Activated CD4-positive, alpha-beta T cell treated with anti-CD3 and anti-CD28 coated beads, Interleukin-2, amount 50 U/mL, for 16 hours (primary cell): ENCODE measurements at places on chromosomes 4 and X.
A peak's percentile ranks its signal among the peaks of the same experiment; 100 is the strongest.

DNA sequence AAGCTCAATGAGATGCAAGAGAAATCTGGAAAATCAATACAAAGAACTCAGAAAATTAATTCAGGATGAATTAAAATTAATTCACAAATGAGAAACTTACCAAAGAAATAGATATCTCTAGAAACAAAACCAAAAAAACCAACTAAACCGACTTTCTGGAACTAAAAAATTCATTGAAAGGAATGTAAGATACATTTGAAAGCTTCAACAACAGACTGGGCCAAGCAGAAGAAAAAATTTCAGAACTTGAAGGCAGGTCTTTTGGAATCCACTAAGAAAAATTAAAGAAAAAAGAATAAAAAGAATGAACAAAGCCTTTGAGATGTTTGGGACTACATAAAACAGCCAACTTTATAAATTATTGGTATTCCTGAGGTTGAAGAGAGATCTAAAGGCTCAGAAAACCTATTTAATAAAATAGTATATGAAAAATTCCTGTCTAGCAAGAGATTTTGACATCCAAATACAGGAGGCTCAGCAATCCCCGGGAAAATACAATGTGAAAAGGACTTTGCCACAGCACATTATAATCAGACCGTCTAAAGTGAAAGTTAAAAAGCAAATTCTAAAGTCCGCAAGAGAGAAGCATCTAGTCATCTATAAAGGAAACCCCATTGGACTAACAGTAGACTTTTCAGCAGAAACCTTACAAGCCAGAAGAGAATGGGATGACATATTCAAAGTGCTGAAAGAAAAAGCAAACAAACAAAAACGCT is 44.2 kb downstream of the NAT8L start:
- no peak for DNase-seq

DNA sequence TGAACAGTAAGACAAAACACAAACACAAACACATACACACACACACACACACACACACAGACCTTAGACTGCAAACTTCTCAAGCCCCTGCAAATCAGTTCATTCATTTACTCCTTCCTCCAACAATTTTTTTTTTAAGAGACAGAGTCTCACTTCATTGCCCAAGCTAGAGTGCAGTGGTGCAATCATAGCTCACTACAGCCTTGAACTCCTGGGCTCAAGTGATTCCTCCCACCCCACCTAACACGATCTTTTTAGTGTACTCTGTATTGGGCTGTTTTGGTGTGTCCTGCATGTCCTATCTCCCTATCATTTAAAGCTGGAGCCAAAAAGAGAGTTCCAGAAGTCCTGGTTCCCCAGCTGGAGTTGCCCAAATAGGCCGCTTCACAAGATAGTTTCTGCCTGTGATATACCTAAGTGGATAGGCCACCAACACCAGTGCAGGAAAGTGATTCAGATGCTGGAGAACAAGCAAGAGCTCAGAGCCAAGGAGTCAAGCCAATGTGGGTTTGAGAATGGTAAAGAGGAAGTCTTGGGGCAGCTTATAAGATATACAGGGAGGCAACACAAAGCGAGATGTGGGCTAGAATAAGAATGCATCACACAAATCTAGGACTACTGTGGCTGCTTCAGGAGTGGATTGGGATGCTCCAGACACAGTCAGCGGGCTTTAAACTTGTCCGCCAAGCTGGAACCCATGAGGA is 85.4 kb upstream of the RAPGEF2 start:
- no peak for DNase-seq

DNA sequence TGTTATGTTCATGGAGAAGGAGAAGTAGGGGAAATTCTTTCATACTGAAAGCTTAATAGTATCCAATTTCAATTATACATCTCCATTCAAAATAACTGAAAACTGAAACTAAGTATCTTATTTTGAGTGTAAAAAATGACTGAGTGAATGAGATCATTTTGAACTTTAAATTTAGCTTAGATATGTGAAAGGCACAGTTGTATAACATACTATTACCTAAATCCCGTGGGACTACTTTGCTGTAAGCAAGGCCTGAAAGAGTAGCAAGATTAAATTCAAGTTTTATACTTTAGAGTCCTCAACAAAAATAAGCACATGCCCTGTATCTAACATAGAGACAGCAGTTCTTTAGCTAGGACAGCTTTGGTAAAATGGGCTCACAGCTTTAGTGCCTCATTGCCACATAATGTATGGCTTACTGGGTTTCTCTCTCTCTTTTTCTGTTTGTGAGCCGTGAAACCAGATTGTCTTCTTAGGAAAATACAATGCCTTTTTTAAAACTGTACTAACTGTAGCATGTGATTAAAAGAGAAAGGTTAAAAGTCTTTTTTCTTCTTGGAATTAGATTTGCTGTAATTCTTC is 43.2 kb downstream of the GSTCD start:
- no peak for DNase-seq

DNA sequence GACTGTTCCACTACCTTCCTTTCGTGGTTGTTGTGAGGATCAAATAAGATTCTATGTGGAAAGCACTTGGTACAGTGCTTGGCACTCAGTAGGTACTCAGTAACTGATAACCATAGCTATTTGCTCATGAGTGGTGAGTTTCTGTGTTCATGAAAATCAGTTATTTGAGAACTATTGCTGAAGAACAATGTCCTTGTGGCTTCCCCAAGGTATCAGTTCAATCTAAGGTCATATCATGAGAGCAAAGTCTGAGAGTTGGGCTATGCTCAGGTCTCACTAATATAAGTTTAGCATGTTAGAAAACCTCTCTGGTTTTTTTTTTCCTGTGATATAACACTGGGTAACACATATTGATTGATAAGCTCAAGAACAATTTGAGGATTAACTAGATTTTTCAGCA is 147.8 kb downstream of the GRIA3 start:
- DNase-seq = no peak

DNA sequence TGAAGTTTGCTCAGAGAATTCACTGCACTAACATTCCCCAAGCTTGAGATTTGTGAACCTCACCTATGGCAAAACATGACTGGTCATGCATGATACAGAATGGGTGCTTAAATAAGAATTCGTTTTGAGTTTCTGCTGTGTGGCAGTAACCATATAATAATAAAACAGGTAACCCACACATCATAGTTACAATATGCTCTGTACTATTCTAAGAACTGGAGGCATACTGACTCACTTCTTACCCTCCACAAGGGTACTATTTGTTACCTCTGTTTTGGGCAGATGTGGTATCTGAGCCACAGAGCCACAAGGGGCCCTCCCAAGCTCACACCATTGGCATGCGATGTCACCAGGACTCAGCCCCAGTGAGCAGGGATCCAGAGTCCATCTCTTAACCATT is 17.6 kb downstream of the SLC2A9 start:
- DNase-seq = peak; percentile 77

GRCh38 chr4:90137555-90137954 is 10.4 kb downstream of the CCSER1 start:
- DNase-seq = no peak

DNA sequence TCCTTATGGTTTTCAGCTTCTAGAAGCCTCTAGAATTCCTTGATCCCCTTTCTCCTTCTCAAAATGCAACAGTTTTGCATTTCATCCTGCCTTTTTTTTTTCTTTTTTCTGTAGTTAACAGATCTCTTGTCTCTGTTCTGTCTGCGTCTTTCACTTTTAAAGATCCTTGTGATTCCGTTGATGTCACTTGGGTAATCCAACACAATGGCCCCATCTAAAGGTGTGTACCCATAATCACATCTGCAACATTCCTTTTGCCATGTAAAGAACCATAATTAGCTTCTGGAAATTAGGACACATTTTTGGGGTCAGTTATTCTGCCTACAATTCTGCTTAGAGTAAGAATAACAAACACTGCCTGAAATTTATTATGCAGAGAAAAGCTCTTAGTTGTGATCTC is 1180.9 kb upstream of the ADGRL3 start:
- no peak for DNase-seq

DNA sequence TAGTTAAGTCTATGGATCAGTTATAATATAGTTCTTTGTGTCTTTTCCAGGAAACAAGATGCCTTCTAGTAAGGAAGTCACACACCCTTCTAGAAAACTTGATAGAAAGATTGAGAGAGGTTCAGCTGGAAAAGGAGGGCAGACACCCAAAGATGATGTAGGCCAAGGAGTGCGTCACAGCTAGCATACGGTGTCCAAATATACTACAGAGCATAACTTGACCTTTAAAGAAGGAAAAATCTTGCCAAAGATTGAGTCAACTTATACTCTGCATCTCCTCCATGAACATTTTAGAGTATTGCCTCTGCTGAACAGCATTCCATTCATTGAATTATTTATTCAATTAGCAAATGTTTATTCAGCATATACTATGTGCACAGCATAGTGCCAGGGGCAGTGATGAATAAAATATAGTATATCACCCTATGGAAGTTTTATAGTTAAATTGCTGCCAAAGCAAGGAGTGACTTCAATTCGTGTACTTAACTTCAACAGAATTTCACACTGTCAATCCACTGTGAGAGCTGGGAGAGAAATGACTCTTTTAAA is 51.9 kb upstream of the SLC6A14 start:
- no peak for DNase-seq

DNA sequence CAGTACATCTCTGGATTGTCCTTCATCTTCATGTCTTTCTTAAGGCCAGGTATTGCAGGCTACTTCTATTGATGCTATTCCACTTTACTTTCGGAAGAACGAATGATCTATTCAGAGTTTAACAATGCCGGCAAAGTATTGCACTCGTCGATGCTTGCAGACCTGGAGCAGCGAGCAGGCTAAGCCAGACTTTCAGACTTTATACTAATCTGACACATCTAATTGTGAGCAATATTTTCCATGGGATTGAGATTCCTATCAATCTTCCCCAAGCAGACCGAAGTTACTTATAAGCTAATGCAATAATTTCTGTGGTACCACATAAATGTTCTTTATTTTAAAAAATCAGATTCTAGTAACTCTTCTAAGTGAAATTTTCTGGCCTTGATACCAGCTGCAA is 1.6 kb downstream of the EMCN start:
- DNase-seq = no peak

DNA sequence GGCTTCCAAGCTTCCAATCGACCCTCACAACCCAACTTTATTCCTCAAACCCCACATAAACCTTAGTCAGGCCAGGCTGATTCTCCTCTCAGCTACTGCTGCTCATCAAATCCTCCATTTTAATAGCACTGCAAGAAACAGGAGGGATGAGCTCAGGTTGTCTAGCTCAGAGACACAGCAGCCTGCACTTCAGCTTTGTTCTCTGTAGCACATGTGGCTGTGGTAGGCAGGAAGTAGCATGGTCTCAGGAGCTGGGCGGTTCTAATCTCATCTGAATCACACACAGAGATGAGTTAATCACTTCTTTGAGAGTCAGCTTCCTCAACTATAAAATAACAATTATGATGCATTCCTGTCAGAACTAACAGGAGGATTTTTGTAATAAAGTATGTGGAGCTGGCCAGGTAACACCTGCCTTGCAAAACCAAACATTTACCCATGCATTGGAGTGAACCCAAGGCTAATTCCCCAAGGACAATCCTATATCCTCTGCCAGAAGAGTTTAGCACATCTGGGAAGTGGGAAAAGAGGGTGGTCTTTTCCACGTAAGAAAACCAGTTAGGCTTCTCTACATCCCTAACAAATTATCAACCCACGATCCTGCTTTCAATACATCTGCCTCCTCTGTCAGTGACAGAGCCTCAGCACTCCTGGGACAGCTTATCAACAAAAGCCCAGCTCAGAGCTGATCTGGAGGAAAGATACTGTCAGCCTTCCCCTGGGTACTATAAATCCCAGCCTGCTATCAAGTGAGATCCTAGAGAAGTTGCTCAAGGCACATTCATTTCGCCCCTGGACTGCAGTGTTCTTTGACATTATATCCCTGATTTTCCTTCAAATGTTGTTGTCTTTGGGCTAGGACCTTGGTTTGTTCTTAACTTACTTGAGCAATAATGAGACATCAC is 32.8 kb downstream of the ELOVL6 start:
- peak; percentile 73 for DNase-seq

- no peak for DNase-seq
Observed at GRCh38 chrX:101262590-101262989, 28.5 kb downstream of the TAF7L start.

DNA sequence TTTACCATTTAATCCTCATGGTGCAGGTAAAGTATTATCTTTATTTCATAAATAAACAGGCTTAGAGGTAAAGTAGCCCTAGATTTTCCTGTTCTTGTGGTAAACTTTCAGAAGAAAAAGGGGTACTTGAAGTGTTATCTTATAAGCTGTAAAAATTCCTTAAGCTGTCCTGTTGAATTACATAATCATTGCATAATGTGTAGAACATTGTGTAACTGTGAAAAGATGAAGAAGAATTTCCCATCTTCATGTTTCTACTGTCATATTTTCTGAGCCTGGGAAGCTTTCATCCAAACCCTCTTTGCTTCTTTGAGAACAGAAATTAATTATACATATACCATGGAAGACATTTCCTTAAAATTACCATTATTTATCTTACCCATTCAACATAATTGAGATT is 90.5 kb downstream of the ELOVL6 start:
- no peak for DNase-seq
